ENCODE measurements at places on chromosomes 16 and 17. TPM values are rescaled to one million over a fixed set of nuclear protein-coding genes. Genes with fewer than 3 reads are reported as not detected.

HSD17B1 gene
- total RNA-seq: 1.5 TPM

DNA sequence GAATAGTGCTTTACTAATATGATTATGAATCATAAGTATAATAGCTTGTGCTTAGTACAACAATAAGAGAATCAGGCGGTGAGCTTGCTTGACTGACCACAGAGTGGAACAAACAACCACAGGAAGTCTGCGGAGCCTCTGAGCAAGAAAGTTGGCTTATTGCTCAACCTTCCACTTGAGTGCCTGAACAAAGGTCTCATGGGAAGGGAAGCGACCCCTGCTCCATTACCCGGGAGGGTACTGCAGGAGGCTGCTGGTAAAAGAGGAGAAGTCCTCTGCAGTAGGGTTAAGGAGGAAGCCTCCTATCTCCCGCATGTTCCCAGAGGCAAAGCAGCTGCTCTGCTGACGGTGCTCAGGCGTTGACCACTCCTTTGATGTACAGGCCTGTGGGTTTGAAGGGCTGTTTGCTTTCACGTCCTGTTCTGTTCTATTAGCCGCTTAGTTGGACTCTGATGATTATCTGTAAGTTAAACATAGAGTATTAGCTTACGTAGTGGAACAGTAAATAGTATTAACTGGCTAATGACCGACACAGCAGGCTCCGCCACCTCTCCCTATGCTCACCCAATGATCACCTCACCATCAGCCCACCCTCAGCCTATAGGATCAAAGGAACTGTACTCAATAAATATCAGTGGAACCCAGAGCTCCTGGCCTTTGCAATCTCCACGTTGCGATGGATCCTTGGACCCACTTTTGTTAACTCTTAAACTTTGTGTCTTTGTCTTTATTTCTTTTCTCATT lies 17.5 kb downstream of the ALOX15B start:
- DNase-seq: peak; percentile 8

DNA sequence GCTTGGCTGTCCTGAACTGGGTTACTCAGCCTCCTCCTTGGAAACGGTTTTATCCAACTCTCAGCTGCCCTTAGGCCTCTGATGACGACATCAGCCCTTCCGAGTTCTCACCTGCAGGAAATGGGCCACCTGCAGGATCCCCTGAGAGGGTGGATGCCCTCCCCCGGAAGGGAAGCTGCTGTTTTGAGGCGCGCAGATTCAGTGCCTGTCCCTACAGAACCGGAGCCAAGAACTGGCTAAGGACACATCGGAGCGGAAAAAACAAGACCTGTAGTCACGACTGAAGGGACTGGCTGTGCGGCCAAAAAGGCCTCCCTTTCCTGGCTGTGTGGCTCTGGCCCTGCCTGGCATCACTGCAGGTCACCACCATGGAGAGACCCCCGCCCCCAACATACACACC lies 11.7 kb upstream of the C16orf95 start:
- DNase-seq: no peak

PIGQ gene
- total RNA-seq: 60.8 TPM

DNA sequence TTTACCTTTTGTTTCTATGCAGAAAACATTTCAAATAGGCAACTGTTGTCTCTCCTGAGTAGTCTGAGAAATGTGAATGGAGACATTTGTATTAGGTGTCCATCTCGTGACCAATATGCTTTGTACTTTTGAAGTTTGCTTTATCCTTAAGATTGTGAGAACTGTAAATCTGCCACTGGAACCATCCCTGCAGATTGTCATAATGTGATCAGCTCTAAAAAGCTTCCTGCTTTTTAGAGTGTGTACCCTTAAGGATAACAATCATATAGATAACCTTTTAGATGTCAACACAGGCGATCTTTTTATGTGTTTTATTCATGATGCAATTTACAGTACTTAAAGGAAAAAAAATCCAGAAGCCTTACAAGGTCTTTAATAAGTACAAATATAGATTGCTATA lies 63.5 kb downstream of the PRKCA start:
- no peak for DNase-seq

GRCh38 chr17:47792979-47793378 lies 28.6 kb downstream of the OSBPL7 start:
- no peak for DNase-seq
